ENCODE measurements at places on chromosomes 12 and 14.
A peak's percentile ranks its signal among the peaks of the same experiment; 100 is the strongest.

DNA sequence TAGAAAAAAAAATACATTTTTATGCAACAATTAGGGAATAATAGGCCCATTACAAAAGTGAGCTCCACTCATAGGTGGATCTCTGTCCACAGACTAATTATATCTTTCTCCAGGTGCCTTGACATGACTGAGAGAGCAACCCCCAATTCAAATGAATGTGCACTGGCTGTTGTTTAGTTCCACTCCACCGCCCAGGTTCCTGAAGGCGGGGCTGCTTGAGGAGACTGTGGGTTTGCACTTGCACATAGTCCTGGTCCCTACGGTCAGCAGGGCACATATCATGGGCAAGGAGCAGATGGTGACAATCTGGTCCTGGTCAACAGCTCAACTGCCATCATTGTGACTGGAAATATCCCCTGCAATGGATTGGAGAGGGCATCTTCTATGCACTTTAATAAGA, 195.6 kb upstream of the PWP1 start:
- DNase-seq: no peak

DNA sequence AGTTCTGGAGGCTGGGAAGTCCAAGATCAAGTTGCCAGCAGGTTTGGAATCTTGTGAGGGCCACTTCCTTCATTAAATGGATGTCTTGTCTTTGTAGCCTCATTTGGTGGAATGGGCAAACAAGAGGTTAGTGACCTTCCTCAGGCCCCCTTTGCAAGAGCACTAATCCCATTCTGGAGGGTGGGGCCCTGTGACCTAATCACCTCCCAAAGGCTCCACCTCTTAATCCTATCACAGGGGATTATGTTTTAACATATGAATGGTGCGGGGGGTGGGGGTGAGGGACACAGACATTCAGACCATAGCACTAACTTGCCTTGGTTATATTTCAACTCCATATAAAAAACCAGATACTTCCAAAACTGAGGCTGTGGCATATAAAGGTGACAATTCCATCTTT, 59.9 kb upstream of the PPP4R3A start:
- no peak for DNase-seq

DNA sequence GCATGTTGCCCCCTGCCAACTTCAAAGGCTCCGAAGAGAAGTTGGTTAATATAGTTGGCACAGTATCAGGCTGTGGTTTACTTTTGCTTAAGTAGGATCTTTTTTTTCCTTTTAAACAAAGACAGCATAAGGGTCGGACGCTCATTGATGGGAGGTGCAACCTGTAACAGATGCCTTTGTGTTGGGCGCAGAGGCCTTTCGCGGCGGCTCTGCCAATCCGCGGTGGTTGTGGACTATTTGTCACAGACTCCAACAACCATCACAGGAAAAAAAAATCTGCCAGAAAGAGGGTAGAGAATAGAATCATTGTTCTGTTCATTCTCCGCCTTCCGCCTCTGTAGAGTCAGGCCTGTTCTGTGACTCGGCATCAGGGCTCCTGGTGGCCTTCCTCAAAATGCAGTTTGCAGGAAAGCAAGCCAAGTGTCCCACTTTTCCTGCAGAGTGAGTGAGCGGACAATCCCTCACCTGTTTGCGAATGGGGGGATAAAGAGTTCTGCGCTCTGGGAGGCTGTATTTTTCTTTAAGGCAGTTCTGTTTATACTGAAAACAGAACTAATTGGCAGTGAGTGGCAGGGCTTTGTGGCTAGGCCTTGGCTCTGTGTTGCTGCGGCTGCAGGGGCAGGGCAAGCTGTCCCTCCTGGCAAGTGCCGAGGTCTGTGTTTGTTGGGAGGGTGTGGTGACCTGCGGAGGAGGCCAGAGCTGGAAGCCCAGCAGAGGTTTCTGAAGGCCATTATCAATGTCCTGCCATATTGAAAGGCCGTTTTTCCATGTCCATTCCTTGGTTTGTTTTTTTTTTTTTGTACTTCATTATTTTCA, 83.0 kb upstream of the PIWIL1 start:
- DNase-seq: peak; percentile 17

DNA sequence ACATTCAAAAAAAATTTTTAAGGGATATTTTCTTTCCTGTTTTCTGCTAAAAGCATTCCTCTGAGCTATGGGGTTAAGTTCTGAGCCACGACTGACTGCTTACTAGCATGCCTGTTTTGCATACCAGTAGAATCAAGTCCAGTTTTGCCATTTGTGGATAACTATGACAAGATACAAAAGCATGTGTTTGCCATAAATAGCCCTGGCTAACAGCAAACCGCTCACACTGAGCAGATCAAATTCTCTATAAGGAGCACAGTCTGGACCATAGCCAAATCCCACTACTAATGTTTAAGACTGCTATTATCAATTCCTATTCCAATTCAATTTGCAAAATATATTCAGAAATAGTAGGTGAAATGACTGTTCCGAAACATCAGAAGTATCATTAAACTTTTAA, 3.2 kb downstream of the CFL2 start:
- no peak for DNase-seq

- no peak for DNase-seq
These were observed 981.1 kb downstream of the SLC6A15 start for GRCh38 chr12:83931451-83931850.
